ENCODE measurements at places on chromosomes 3 and 15.

- no peak for DNase-seq
Measured at GRCh38 chr3:165440380-165440779, 244.2 kb upstream of the SLITRK3 start.

DNA sequence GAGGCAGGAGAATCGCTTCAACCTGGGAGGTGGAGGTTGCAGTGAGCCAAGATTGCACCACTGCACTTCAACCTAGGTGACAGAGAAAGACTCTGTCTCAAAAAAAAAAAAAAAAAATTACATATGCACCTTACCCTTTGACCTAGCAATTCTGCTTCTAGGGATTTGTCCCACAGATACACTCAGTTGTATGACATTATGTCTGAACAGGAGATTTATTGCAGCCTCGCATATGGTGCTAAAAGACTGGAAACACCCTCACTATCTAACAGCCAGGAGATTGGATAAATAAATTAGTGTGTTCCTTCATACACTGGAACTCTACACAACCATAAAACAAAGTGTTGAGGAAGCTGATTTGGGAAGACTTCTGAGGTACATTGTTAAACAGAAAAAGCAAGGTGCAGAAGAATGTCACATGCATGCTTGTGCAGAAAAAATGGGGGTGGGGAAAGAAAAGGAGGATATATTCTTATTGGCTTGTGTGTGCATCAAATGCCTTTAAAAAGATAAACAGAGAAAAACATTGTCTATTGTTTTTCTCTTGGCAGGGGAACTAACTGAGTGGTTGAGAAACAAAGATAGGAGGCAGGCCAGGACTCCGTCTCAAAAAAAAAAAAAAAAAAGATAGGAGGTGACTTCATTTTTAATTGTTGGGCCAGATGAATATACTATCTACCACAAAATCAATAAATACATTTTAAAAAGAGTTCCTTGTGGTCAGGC, 30.9 kb downstream of the PPCDC start:
- no peak for DNase-seq

DNA sequence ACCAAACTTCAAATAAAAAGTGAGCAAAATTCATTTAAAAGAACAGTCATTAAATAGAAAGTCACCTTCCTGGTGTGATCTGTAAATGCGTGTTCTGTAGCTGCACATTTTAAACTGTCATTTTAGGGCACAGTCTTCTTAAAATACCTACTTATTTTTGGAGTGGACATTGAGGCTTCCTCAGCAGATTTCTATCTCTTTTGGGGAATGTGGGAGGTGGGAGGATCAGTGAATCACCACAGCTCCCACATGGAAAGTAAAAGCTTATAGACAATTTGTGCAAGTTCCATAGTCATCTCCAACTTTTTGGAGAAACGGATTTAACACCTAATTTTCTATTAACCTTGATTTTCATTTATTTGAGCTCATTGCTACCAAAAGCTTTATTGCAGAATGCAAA, 21.0 kb upstream of the MOBP start:
- DNase-seq: no peak

DNA sequence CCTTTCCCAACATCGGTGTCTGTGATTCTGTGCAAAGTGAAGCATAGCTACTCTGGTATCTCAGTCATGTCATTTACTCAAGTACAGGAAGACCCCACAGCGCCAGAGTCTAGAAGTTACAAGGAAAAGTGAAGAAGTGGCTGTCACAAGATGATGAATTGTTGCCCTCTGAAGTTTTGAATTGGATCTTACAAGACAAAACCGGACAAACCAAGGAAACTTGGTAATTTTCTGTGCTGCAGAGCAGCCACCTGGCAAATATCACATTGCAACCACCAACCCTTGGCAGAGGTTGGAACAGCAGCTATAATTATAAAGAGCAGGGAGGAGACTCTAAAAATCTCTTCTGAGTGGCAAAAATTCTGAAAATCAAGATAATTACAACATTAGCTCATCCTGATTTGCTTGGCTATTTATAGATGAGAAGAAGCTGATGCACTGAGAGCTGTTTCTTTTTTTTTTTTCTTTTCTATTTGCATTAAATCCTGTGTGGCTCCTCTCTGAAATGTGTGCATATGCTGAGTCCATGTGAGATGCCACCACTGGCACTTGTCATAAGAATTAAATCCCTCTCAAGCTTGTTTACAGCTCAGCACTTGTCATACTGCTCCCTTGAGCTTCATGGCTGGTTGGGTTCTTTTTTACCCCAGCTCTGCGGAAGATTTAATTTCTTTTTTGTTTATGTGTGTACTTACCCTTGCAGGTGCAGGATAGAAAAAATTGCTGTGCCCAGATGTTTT, 68.0 kb upstream of the MNS1 start:
- no peak for DNase-seq

DNA sequence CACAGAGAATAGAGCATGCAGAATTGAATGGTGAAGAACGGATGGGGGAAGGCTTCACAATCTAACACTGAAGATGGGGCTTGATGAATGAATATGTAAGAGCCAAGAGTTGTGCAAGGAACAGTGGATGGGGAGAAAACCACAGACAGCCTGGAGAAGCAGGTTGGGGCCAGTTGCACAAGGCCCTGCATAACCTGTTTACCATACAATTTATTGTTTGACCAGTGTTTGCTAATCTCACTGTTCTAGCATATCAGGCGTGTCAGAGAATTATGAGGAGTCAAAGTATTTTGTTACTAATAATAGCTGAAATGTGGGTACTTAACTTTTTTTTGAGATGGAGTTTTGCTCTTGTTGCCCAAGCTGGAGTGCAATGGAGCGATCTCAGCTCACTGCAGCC, 36.4 kb downstream of the LINS1 start:
- no peak for DNase-seq

DNA sequence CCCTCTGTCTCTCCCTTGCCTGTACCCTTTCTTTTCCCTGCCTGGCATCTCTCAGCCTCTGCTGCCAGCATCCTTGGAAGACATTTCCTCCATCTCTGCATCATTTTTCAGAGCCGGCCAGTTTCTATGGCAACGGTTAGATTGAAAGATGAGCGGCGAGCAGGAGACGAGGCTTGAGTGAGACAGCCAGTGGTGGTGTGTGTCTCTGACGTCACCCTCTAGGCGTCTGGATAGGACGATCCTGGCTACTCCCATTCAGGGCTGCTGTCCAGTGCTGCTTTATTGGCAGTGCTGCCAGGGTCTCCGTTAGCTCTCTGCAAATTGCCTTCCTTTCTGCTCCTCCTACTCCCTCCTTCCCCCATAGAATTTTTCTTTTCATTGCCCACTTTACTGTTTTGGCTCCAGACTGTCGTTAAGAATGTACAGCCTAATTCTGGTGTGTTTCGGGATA, 57.9 kb downstream of the TRAK1 start:
- DNase-seq: no peak

GRCh38 chr3:11093823-11094340, 60.4 kb upstream of the HRH1 start:
- DNase-seq: no peak

DNA sequence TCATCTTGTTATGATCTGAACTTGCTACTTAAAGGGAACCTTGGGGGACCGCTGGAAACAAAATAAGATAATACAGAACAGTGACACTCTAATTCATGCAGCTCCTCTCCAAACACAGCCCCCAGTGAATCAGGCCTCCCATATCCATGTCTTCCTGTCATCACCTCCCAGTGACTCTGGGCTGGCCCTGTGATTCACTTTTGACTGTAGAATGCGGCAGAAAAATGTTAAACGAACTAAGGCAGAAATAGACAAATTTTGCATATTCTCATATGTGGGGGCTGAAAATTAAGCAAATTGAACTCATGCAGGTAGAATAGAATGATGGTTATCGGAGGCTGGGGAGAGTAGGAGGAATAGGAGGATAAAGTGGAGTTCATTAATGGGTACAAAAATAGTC, 20.2 kb upstream of the GADL1 start:
- DNase-seq: no peak

- DNase-seq: no peak
Measured at GRCh38 chr3:127165694-127166485, 27.0 kb upstream of the PRR23E start.

DNA sequence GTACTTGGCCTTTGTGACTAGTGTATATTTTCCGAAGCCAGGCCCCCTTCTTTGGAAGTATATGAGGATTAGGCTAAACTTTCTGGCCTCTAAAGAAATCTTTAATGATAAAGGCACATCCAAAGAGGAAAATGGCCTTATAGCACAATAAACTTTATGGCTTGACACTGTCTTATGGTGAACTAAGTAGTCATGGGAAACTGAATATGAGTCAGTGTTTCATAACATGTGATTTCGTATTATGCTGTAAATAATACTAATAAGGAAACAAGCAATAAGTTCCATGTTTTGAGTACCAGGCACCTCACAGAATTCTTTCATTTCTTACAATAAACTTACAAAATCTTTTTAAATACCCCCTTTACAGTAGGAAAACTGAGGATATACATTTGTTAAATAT, 8.2 kb downstream of the ZPLD1 start:
- no peak for DNase-seq

- DNase-seq: no peak
Measured at GRCh38 chr15:101306341-101307047, 11.4 kb upstream of the SNRPA1 start.

GRCh38 chr3:185976977-185977678, 39.3 kb upstream of the TRA2B start:
- peak; percentile 80 for DNase-seq

DNA sequence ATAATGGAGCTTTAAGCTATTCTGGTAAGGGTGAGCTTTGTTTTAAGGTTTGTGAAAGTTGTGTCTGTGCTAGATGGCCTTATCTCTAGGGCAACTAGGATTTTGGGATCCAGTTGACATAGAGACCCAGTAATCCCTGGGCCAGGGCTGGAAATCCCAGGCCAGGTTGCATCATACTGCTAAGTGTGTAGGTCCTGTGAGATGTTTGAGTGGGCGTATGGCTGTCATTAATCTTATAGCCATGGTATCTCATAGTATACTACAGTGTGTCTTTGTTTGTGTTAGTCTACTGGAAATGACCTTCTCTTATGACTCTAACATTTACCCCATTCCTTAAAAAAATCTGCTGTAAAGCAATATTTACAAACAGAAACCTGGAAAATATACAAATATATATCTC, 151.4 kb downstream of the CACNA2D3 start:
- no peak for DNase-seq

DNA sequence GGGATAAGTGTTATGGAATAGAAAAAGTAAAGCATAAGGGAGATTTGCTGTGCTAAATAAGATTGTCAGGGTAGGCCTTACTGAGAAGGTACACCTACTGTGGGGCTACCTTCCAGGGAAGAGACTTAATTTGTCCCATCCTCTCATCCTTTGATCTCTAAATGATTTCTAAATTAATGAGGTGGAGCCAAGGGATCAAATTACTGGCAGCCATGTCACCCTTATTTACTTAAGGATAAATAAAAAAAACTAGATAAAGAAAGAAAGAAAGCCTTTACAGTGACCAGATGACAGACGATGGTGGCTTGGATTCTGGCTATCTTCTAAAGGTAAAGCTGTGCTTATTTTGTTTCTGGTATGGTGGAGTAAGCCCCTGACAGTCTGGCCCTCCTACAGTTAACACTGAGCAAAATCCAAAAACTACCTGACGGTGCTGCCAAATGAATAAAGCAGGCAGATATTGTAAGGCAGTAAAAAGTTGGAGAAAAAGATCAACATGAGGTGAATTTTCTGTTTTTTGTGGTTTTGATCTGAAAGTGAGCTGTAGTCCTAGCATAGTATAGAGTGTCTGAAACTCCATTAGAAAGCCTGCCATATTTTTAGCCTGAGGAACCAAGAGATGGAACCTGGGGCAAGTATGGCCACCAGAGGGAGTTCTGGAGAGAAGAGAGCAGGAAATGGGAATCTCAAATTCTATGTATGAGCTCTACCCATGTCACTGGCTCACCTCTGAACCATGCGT, 285.1 kb upstream of the MANF start:
- DNase-seq: no peak

GRCh38 chr3:9183011-9183410, 66.4 kb downstream of the SRGAP3 start:
- no peak for DNase-seq

DNA sequence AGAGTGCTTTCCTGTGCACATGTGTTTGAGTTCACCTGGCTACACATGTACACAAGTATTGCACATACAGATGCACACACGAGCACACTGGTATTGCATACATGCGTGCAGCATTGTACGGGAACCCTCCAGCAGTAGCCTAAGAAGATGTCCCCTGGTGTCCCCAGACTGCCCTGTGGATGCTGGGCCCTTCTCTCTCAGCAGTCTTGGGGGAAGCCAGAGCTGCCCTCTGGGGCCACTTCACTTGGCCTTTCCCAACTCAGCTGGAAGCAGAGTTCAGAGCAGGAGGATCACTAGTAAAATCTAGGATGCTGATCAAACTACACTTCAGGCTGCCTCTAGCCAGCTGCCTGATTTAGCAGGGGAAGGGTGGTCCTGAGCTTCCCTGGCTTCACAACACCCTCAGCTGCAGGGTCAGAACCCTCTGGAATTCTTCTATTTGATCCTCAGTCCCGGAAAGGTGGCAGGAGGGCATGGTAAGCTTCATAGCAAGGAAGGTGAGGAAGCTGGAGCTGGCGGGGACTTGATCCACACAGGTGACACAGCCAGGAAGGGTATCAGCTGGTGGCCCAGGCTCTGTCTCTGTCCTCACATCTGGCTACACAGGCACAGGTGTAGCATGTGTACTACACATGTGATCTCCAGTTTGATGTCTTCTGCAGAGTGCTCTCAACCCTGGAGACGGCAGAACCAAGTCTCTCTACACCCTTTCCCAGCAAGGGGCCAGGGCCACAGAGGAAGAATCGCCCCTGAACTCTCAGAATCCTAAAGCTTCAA, 36.5 kb downstream of the KLF15 start:
- DNase-seq: no peak

DNA sequence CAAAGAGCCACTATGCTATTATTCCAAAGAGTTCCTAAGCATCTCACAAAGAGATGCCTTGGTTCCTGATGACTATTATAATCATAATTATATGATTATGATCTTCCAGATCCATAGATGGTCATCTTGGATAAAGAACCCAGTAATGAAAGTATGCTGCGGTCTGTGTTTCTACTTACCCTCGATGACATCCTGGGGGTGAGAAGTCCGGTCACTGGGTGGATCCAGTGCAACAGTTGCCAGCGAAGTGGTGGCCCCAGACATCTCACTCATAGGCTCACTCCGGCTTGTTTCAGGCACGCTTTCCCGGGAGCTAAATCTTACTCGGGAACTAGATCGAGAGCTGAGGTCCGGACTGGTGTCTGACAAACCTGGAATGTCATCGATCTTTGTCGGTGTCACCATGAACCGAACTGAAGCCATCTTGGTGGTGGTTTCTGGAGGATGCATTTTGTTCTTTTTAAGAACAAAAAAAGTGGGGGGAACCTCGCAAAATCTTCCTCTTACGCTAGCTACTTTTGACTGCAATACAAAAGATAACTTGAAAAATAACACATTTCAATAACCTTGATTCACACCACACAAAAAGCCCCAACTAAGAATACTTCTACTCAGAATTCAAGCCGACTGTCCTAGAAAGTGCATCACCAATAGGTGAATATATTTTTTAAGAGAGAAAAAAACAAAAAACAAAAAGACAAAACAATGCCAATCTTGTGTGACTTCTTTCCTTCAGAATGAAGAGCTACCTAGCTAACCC, 1.2 kb downstream of the SLC12A6 start:
- no peak for DNase-seq
